ENCODE measurements at places on chromosomes 7 and 10. TPM values are rescaled to one million over a fixed set of nuclear protein-coding genes. Genes with fewer than 3 reads are reported as not detected.

DNA sequence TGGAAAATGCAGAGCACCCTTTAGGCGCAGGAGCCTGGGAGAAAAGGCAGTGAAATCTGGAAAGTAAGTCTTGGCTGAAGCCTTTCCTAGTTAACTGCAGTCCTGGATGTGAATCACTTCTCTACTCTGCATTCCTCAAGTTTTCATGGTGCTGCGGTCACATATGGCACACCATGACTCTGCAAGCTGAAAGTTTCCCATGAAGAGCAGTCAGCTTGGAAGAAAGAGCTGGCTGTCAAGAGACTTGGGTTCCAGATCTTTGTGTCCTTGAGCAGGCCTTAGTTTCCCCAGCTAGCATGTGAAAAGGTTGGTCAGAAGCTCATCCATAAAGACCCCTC is 548.3 kb downstream of the SORCS3 start:
- H3K27me3 ChIP-seq = no peaks in the 10 kb centered on the region
- H3K4me1 ChIP-seq = no peaks in the 10 kb centered on the region
- H3K4me3 ChIP-seq = no peak overlapping the region
- no peaks in the 10 kb centered on the region for H3K36me3 ChIP-seq
- no peak for DNase-seq

GRCh38 chr7:87797395-87797794 is 78.8 kb downstream of the SLC25A40 start:
- H3K27me3 ChIP-seq = no peaks in the 10 kb centered on the region
- H3K27ac ChIP-seq = no peak overlapping the region
- DNase-seq = no peak
- H3K4me1 ChIP-seq = no peaks in the 10 kb centered on the region
- no peaks in the 10 kb centered on the region for H3K36me3 ChIP-seq

DNA sequence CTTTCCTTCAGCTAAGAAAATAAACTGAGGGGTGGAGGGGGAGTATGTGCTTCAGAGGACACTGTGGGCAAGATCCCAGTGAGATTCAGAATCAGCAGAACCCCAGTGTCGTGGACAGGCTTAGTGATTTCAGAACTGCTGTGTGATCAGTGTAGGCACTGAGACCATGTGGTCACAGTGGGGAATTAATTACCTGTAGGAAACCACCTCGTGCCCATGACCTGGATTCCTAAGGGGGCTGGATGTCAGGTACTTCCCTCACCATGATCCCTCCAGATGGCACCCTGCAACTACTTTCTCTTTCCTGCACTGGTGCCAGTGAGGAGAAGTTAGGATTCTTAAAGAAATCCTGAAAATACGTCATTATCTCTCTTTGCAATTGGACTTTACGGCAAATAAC is 64.4 kb downstream of the HBP1 start:
- H3K4me1 ChIP-seq = no peaks in the 10 kb centered on the region
- H3K27ac ChIP-seq = no peak overlapping the region
- no peaks in the 10 kb centered on the region for H3K36me3 ChIP-seq
- no peak for DNase-seq
- no peak overlapping the region for H3K4me3 ChIP-seq

GRCh38 chr10:16923309-16923708 is 106.1 kb upstream of the RSU1 start:
- no peaks in the 10 kb centered on the region for H3K36me3 ChIP-seq
- no peak for DNase-seq

DNA sequence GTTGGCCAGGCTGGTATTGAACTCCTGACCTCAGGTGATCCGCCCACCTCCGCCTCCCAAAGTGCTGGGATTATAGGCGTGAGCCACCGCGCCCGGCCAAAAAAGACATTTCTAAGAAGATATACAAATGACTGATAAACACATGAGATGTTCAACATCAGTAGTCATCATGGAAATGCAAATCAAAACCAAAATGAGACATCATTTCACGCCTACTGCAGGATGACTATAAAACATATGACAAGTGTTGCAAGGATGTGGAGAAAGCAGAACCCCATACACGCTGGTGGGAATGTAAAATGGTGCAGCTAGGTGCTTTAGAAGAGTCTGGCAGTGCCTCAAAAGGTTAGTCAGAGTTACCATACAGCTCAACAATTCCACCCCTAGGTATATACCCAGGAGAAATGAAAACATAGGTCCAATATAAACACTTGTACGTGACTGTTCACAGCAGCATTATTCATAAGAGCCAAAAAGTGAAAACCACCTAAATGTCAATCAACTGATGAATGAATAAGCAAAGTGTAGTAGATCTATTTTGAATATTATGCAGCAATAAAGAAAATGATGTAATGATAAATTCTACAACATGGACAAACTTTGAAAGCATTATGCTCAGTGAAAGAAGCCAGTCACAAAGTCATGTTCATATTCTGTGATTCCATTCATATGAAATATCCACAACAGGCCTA is 24.5 kb downstream of the TMEM209 start:
- no peak overlapping the region for H3K27ac ChIP-seq
- H3K27me3 ChIP-seq = no peaks in the 10 kb centered on the region
- H3K36me3 ChIP-seq = no peaks in the 10 kb centered on the region
- no peak for DNase-seq
- H3K4me3 ChIP-seq = no peak overlapping the region

DNA sequence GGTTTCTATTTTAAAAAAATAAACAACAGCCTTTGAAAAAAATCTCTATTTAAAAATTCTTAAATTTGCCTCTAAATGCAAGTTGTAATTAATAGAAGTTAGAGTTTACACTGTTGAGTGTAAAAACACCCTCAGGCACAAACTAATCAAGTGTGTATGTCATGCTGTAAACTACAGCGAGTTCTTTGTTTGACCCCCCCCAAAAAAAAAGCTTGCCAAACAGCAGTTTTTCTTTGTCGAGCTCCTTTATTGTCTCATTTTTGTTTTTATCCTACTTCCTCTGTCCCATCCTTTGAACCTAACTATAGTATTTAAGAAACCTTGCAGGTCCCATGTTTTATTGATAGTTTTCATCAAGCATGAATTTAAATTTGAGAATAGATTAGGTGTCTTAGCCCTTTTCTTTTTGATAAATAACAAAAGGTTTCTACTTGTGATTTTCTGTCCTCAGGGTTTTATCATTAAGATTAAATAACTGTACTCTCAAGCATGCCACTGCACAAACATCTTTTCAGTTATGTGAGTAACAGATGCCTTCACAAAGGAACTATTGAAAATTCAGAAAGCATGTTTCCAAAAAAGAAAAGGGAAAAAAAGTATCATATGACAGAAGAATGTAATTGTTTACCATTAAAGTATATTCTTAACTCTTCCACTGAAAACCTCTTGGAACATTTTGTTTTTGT is 176.0 kb downstream of the ARID5B start:
- H3K27ac ChIP-seq = peak overlapping the region; percentile 89
- DNase-seq = no peak
- H3K4me3 ChIP-seq = no peak overlapping the region

DNA sequence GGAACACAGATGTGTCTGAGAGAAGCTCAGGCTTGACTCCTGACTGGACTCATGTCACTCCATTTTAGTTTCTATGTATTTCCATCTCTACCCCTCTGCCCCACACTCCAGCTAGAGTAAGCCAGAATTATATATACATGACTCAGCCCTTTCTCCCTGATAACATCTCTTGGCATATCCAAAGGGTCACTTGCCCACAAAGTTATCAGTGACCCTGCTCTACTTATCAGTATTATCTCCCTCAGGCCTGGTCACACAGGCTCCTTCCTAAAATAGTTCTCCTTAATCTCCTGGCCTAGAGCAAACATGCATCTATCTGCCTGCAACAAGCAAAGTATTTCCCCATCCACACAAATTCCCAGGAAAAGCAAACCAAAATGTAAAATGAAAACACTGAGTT is 598.3 kb downstream of the SUGCT start:
- no peaks in the 10 kb centered on the region for H3K27me3 ChIP-seq
- H3K36me3 ChIP-seq = no peaks in the 10 kb centered on the region
- no peak overlapping the region for H3K4me3 ChIP-seq

- H3K4me3 ChIP-seq = no peak overlapping the region
- no peaks in the 10 kb centered on the region for H3K4me1 ChIP-seq
- no peak for DNase-seq
- H3K27ac ChIP-seq = no peak overlapping the region
- H3K36me3 ChIP-seq = no peaks in the 10 kb centered on the region
Observed at GRCh38 chr7:142792129-142792528, 21.4 kb downstream of the PRSS2 start.

DNA sequence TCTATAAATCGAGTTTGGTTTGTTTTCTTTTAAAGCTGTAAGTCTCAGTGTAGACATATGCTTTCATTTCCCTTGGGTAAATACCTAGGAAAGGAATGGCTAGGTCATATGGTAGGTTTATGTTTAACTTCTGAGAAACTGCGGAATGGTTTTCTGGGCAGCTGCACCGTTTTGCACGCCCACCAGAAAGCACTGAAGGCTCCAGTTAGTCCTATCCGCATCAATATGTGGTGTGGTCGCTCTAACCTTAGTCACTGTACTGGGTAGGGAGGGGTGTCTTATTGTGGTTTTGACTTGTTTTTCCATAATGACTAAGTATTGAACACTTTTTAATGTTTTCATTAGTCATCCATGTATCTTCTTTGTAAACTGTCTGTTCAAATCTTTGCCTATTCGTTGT is 279.5 kb upstream of the AKR1E2 start:
- H3K27me3 ChIP-seq = no peaks in the 10 kb centered on the region
- DNase-seq = no peak
- no peaks in the 10 kb centered on the region for H3K36me3 ChIP-seq
- no peak overlapping the region for H3K27ac ChIP-seq

DNA sequence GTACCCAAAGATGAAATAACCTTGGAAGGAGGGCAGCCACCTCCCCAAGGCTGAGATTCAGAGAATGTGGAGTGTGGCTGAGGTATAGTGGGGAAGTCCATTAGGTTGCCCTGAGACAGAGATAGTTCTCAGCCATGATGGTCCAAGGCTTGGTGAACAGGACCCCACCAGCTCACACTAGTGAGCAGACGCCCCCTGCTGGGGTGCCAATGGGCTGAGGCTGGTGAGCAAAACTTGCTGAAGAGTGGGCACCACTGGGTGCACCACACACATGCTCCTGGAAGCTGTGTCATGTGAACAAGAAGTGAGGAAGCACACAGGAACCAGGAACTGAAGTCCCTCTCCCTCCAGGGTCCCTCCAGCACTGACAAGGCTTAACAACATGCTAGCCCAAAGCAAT is 8.9 kb downstream of the FBXL13 start:
- DNase-seq = no peak
- H3K4me3 ChIP-seq = no peak overlapping the region
- H3K27ac ChIP-seq = no peak overlapping the region
- no peaks in the 10 kb centered on the region for H3K27me3 ChIP-seq
- no peaks in the 10 kb centered on the region for H3K4me1 ChIP-seq

DNA sequence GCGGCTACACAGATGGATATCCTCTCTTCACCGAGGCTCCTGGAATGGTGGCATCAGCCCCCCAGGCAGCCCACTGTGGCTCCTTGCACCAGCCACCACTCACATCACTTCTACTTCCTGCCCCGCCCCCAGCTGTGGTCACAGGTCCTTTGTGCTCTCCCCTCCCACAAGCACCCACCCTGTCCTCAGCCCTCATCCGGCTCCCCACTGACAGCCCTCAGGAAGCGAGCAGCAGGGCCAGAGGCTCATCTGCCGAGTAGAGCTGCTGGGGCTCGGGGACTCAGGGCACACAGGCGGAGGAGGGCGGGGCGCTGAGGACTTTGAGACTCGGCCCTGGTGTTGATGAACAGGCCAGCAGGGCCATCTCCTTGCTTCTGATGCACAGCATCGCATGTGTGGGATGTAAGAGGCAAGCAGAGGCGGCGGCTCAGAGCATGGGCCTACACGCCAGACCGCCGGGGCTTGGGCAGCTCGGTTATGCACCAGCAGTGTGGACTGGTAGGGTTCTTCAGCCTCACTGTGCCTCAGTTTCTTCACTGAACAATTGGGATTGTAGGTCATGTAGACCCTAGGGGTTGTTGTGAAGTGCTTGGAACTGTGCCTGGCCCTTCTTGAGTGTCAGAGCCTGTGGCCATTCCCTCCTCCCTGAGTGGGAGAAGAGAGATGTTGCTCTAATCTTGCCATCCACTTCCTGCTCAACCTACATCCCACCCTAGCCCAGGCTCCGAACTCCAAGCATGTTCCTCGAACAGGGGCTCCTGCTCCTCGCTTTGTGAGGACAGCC is at the start of gene PRF1:
PRF1 (minus strand) TSS at position 77 of the 784 bp plus-strand sequence. CDS start 1,839 bp downstream, outside the sequence.
- no peak within 1 kb of the TSS for H3K27ac ChIP-seq
- no peaks in the 10 kb centered on the region for H3K27me3 ChIP-seq
- no peak within 1 kb of the TSS for H3K4me3 ChIP-seq

DNA sequence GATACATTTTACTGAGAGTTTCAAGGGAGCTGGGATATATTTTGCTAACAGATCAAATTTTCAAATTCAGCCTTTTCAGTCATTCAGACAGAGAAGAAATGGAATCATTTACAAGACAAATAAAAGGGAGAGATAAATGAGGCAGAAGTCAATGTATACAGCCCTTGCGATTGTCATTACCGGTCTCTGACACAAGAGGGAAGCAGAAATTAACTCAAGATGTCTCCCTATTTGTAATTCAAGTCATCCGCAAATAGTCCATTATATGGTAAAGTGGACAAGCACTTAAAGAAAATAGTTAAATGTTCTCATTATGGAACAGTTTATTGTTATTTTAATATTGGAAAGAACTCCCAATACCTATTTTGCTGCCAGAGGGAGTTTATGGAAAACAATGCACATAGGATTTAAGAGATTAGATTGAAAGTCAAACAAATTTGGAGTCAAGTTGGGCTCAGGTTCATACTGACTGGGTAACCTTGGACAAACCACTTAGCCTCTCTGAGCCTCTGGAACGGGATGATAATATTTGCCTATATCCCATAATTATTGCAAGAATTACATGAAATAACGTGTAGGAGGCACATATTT is 89.3 kb upstream of the PRKCQ start:
- no peak overlapping the region for H3K4me3 ChIP-seq
- no peaks in the 10 kb centered on the region for H3K36me3 ChIP-seq
- no peak overlapping the region for H3K27ac ChIP-seq

GRCh38 chr7:67045496-67045995 is 48.9 kb downstream of the TYW1 start:
- no peak for DNase-seq
- no peaks in the 10 kb centered on the region for H3K4me1 ChIP-seq
- H3K4me3 ChIP-seq = no peak overlapping the region
- no peak overlapping the region for H3K27ac ChIP-seq
- no peaks in the 10 kb centered on the region for H3K27me3 ChIP-seq

- DNase-seq = no peak
- no peaks in the 10 kb centered on the region for H3K36me3 ChIP-seq
- H3K4me3 ChIP-seq = no peak overlapping the region
- no peak overlapping the region for H3K27ac ChIP-seq
- no peaks in the 10 kb centered on the region for H3K4me1 ChIP-seq
Observed at GRCh38 chr10:90977855-90978486, 57.1 kb upstream of the ANKRD1 start.

DNA sequence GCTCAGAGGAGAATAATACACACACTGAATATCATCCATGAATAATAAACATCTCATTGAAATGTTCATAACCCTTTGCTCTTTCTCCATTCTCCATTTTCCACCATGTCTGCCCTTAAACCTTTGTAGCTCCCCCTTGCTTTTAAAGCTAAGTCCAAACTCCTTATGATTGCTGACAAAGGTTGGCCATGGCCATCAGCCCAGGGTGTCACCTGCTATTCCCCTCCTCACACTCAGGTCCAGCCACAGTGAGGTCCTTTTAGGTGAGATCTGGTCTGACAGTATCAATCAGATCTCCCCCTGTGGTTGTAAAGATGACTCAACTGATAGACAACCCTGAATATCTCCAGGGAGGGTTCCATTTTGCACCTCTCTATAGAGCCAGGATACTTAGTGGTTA is 181.5 kb upstream of the PDE1C start:
- no peak overlapping the region for H3K4me3 ChIP-seq
- no peaks in the 10 kb centered on the region for H3K27me3 ChIP-seq
- DNase-seq = no peak
- no peak overlapping the region for H3K27ac ChIP-seq
- H3K4me1 ChIP-seq = no peaks in the 10 kb centered on the region

The CCL24 gene
- not detected for total RNA-seq

The ASZ1 gene
- total RNA-seq = not detected

The ACBD7 gene
- 12.2 TPM for total RNA-seq

The FFAR4 gene
- not detected for total RNA-seq

All from uterus (tissue), 4 donors.